ENCODE measurements at places on chromosomes 16 and 17.
A peak's percentile ranks its signal among the peaks of the same experiment; 100 is the strongest.

DNA sequence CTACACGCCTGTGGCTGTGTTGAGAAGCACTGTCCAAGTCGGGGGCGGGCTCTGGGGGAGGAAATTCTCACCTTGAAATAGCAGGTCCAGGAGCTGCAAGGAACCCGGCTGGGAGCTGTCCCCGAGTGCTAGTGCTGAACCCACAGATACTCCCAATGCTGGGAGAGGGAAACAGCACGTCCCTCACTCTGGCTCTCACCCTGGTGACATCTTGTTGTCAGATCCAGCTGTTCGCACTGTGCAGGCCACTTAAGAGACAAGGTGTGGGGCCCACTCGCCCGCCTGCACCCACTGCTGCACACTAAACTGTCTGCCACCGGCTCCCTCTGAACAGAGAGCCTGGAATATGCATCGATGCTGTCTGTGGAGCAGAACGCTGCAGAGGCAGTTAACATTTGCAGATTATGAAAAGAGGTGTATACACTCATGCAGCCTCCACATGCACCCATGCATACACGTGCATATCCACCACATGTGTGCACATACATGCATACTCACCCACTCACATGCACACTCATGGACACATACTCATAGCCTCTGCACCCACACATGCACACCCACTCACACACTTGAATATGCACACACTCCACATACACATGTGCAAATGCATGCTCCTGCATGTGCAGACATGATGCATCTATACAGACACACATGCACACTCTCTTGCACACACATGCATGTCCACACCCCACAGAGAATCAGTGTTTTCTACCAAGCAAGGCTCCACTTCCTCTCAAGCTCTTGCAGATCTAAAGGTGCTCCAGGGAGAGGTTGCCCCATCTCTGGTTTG, 42.0 kb downstream of the MGAT5B start:
- peak; percentile 20 for DNase-seq

- no peak for DNase-seq
Measured at GRCh38 chr17:65918916-65919315, 273.0 kb downstream of the CEP112 start.

DNA sequence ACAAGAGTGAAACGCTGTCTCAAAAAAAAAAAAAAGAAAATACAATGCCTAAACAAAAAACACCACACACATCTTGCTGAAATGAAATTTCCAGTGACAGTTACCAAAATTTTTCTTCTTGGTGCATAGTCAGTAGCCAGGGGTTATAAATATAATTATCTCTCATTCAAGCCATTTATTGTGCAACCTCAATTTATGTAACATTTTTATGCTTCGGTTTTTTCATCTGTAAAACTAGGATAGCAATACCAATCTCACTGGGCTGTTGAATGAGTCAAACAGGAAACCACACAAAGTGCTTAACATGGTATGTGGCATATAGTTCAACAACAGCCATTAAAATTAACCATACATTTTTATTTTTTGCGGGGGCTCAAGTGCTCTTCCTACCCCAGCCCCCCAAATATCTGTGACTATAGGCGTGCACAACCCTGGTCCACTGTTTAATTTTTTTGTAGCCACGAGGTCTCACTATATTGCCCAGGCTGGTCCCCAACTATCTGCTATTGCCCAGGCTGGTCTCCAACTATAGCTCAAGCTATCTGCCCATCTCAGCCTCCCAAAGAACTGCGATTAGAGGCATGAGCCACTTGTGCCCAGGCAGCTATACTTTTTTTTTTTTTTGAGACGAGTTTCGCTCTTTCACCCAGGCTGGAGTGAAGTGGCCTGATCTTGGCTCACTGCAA, 2.6 kb downstream of the COG4 start:
- DNase-seq: no peak

DNA sequence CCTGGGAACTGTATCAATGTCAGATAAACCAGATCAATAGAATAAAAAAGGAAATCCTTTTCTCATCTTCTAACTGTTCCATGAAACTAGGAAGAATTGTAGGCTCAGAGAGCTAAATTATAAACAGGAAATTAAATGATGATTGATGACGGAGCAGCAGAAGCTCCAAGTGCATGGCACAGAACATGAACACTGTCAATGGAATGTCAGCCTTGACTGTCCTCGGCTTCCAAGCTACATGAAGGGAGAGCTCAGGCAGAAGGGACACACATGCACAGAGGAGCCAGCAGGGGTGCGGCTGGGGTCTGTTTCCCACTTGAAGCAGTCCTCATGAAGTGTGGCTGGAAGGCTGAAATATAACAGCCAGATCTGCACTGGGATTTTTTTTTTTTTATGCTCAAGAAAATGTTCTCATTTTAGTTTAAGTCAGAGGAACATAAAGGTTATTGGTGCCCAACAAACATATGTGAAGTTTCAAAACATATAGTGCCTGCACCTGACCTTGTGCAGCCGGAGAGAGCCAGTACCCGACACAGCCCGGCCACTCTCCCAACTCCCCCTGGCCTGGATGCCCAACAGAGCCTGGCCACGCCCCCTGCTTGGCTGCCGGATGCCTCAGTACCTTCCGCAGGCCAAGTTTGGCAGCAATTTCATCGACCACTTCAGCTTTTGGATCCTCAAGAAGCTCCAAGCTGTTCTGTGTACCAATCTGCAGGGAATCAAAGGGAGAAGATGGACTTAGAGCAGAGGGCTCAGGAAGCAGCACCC, 37.0 kb downstream of the NPLOC4 start:
- no peak for DNase-seq

DNA sequence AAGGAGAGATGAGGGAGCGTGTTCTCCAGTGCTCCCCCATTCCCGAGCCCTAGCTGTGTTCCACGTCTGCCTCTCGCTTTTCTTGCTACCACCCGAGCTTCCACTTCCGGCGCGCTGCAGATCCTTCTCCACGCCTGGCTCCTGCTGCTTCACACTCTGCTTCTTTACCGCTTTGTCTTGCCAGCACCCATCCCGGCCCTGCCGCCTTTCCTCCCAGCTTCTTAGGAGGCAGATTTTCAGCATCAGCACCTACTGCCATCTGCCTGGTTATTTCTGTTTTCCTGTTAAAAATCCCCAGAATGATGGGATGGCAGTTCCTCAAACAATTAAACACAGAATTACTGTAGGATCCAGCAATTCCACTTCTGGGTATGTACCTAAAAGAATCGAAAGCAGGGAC, 64.7 kb downstream of the ELAC2 start:
- no peak for DNase-seq

GRCh38 chr16:64365448-64365931, 756.4 kb downstream of the CDH11 start:
- no peak for DNase-seq

DNA sequence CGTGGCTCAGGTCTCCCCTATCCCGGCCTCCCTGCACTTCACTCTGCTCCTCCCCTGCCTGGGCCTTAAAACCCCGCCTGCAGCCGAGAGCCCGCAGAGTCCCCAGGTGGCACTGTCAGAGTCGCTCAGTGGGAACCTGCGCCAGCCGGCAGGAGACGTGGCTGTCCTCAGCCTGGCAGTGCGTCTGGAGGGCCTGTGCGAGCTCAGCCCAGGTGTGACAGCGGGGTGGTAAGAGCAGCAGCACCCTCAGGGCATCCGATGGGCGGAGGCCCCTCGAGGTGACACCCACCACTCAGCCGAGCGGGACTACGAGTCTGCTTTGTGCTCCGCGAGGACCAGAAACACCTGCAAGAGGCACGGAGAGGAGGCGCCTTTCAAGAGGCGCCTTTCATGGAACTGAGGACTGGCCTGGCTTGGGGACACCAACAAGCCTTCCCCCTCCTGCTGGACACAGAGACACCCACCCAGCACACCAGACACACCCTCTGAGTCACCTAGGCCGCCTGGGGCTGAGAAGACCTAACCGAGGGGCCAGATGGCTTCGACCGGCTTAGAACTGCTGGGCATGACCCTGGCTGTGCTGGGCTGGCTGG, at the start of gene CLDN9:
CLDN9 (plus strand) TSS at position 96 of the 593 bp plus-strand sequence; CDS start at position 536, 440 bp downstream.
- no peak for DNase-seq

DNA sequence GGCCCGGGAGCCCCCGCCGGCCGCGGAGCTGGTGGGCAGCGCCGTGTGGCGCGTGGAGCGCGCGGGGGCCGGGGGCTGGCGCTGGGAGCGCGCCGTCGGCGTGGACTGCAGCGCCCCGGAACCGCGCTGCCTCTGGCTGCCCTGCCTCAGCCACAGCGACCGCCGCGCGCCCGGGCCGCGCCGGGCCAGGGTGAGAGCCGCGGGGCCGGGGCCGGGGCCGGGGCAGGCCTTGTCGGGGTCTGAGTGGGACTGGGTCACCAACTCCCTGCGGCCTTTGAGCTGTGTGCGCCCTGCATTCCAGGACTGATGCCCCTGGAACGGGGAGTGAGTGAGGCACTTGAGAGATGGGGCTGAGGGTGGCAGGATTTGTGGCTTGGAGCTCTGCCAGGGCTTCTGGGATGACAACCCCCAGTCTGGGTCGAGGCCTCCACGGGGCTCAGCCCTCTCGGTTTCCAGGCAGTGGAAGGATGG, 25.7 kb downstream of the ARHGAP23 start:
- DNase-seq: no peak

DNA sequence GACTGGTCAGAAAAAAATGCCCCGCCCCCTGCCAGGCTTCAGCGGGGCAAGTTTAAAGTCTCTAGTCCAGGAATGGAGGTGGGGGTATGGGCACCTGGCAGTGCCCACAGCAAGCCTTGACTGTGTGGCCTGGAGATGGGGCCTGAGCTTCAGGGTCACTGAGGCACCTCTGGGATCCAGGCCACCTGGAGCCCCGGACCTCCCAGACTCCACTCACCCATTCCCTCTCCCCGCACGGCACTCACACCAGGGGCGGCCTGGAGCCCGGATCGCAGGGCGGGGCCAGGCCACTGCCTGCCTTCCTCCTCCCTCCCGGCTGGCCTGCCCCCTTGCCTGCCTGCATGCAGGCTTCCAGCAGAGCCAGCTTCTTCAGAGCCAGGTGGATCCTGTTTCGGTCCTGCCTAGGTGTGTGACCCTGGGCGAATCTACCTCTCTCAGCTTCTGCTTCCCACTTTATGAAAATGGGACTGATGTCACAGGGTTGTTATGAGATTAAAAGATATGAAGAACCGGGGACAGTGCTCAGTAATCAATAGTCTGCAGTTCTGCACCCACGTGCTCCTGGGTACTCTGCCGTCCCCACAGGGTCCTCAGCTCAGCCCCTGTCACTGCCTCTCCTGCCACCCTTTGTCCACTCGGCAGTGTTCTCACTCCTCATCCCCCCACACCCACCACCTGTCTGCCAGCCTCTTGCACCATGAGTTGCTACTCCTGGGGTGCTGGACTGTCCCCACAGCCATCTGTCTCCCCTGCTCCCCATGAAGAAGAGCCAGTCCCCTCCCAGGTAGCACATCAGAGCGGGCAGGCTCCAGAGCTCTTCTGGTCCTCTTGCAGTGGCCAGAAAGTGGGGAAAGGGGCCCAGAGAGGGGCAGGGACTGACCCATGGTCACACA, 1.2 kb upstream of the TCAP start:
- DNase-seq: no peak

GRCh38 chr16:68732042-68732680, 4.9 kb upstream of the CDH1 start:
- DNase-seq: no peak

DNA sequence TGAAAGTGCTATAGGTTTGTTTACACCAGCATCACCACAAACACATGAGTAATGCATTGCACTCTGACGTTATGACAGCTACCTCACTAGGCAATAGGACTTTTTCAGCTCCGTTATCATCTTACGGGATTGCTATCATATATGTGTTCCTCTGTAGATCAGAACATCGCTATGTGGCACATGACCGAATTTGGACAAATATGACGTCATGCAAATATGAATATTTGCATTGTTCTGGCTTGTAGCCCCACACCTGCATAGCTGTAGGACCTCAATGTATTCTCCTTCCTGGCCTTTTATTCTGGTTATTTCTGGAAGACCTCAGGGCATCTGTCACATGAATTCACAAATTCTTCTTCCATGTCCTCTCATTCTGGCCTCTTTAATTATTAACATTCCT, 393.2 kb downstream of the CDH13 start:
- DNase-seq: no peak

DNA sequence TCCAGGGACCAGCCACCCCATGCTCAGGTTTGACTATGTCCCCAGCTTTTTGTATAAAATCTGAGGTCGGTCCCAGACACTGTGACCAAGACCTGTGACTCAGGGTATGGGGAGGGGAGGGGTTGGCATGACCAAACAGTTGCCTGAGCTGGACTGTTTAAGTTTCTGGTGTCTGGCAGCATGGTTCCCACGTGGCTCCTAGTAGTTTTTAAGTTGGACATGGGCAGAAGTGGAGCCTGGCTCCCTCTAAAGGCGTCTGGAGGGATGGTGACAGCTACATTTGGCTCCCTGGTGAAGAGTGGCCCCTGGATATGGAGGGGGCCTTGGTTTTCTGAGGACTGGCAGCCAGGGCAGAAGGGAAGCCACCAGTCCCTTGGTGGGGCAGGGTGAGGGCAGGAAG, 7.9 kb downstream of the SMCR8 start:
- DNase-seq: no peak

DNA sequence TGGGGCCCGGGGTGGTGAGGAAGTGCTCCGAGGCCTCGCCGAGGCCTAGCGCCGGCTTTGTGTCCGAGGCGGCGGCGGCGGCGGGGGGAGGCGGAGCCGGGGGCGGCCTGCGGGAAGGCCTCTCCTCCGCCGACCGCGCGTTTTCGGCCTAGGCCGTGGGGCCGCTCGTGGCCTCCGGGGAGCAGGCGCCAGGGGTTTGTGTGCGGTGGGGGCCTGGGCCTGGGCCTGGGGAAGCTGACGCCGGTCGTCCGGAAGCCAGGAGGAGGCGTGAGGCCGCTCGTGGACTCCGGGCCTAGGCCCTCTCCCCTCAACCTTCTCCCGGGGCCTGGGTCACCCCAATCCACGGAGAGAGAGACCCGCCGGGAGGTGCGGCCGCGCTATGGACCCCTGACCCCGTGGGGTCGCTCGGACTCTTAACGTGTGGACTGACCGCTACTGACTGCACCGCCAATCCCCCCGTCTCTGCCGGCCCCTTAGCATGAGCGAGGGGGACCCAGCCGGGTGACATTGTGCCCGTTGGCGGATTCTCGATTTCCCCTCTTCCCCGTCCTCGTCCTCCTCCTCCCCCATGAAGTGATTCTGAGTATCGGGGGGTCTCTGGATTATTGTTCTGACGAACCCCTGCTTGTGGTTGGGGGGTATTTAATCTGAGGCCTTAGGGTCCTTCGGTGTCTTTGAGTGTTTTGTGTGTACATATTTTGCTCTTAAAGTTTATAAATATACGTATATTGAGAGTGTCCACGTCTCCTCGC, 660 bp downstream of the RBBP6 start:
- DNase-seq: peak; percentile 51

GRCh38 chr17:17817552-17817947, 19.2 kb downstream of the SREBF1 start:
- DNase-seq: no peak

GRCh38 chr17:29533976-29534375, 32.9 kb downstream of the ABHD15 start:
- DNase-seq: no peak

GRCh38 chr17:81844327-81844851, 9.5 kb upstream of the PPP1R27 start:
- DNase-seq: no peak

GRCh38 chr17:44262654-44263225, 5.2 kb downstream of the SLC4A1 start:
- no peak for DNase-seq

- no peak for DNase-seq
Measured at GRCh38 chr17:61621317-61621716, 30.3 kb upstream of the NACA2 start.

All from stimulated activated CD4-positive, alpha-beta T cell treated with anti-CD3 and anti-CD28 coated beads, Interleukin-4, amount 100 ng/mL, for 4 hours (primary cell).